ENCODE measurements at places on chromosomes 2 and 18.

DNA sequence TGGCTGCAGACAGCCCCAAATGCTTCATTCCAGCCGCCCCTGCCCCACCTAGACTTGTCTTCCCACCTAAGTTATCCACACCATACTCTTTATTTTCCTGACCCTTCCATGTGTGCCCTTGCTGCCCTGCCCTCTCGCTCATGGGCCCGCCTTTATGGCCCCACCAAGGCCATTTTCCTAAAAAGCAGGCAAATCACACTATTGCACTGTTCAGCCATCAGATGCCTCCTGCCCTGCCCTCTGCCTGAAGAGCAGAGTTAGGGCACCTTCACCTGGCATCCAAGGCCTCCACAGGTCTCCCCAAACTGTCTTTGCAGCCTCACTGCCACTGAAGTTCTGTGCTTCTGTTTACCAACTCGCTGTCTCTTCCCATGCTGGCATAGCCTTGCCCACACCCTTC is 496.7 kb downstream of the EIPR1 start:
- no peak for DNase-seq

DNA sequence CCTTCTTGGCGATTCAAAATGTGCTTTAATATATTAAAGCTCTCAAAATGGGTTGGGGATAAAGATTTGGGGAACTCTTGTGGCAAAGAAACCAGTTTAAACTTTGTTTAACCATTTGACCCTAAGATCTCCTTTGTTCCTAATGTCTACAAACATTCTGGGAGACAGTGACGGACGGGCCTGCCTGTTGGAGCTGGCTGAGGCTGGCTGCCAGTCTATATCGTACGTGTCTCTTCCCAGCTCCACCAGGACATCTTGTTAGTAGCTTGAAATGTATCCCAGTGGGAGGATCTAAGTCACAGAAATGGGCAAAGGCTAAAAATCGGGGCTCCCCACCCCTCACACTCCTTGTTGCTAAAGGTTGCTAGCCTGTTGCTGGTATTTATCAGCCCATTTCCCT is 30.7 kb downstream of the ZNF532 start:
- no peak for DNase-seq

DNA sequence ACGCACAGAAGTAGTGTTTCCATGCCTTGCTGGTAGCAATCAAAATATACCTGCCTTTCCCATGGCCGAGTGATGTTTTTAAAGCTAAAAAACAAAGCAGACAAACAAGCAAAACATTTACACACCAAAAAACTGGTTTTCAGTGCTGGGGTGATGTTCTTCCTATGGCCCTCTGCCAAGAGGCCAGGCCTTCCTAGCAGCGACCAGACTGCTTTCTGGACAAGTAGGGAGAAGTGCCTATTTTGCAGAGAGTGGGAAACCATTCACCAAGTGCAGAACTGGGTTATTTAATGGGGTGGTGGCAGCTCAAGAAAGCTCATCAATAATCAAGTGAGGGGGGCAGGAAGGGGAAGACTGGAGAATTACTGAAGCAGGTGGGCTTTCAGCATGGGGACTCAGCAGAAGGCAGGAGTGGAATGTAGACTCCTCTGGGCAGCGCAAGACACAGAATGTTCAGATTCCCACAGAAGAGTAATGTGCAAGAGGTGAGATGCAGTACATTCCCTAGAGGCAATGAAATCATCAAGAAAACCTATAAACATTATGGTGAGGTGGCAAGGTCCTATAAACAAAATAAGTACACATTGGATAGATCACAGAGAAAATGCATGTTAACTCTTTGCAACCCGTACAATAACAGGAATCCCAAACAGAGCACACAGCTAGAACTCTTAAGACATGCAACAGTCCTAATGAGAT is 44.0 kb downstream of the CPO start:
- no peak for DNase-seq

- DNase-seq: no peak
Observed at GRCh38 chr2:229363185-229363814, 92.2 kb upstream of the PID1 start.
